SK-N-SH treated with all-trans-retinoic acid at 6 μM for 48 hours (cell line): ENCODE measurements at places on chromosomes 4 and X.

GRCh38 chr4:65825116-65825753 lies 154.9 kb upstream of the EPHA5 start:
- ATAC-seq: no peak

DNA sequence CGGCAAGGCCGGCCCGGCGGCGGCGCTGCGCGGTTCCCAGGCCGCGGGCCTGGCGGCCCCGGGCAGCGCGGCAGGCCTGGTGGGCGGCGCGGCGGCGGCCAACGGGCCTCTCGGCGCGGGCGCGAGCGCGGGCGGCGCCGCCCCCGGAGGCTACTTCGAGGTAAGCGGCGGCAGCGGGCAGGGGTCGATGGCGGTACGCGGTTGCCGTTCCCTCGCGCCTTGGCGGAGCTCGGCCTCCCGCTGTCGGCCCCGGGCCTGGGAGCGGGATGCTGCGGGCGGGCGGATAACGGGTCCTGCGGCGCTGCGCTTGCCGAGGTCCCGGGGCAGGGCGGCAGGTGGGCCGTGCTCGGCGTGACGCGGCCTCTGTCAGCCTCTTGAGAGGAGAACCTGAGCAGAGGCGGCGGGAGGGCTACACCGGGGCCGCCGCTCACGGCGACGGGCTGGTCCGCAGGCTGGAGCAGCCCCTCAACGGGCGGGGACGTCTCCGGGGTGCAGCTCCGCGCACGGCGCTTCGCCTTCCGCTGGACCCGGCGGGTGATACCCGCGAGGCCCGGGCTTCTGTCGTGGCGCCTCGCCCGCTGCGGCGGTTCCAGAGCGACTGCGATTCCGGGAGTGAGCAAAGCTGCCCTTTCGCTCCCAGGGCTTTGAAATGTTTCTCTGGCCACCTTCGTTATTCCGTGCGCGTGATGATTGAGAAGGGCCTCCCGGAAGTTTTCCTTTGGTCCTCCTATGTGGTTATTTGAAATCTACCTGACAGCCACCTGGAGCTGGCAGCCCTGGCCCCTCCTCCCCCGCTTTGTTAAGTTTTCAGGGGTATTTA lies 774 bp downstream of the FAM193A start:
- peak; percentile 1 for ATAC-seq

- ATAC-seq: no peak
Measured at GRCh38 chr4:74658116-74658515, 136.2 kb downstream of the BTC start.

- ATAC-seq: no peak
Measured at GRCh38 chrX:18753631-18754030, 46.2 kb downstream of the PPEF1 start.

DNA sequence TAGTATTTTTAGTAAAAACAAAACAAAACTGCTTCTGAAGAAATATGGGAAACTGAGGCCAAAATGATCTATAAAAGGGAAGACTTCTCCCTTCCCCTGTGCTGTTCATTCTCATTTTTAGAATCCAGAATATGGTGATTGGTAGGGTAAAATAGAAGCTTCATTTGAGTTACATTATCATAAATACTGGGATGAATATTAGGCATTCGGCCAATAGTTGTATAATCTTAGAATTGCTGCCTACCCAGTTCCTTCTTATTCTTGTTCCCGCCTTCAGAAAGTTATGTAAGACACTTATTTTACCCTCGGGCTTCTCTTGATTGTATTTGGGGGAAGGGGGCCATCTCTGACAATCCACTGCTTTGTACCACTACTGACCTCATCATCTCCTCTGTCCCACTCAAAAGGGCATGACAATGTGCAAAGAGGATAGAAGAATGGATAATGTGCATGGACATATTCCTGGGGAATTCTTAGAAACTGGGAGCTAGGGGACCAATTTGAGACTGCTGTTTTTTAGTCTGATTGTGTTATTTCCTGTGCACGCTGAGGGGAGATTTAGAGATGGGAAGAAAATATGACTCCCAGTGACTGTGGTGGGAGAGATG lies 588 bp downstream of the ART3 start:
- ATAC-seq: no peak

GRCh38 chrX:19805046-19805690 lies 82.2 kb downstream of the SH3KBP1 start:
- peak; percentile 81 for ATAC-seq

DNA sequence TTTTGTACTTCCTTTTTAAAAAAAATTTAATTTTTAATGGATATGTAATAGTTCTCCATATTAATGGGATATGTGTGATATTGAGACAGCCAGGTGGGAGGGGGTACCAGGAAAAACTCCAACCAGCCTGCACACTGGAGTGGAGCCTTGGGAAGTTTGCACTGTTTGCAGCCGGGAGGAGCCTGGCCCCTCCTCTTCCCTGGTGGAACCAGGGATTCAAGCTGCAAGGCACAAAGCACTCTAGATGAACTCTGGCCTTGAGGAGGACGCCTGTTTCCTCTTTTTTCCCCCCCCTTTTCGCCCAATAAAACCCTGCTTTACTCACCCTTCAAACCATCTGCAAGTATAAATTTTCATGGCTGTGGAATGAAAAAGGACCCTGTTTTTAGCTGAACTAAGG lies 48.2 kb upstream of the GC start:
- no peak for ATAC-seq

GRCh38 chrX:33906971-33907370 lies 225.1 kb downstream of the FAM47A start:
- no peak for ATAC-seq

GRCh38 chr4:8675383-8675782 lies 82.8 kb downstream of the CPZ start:
- no peak for ATAC-seq

- no peak for ATAC-seq
Measured at GRCh38 chr4:10731690-10732089, 47.1 kb upstream of the CLNK start.

GRCh38 chr4:110787109-110787508 lies 164.2 kb upstream of the PITX2 start:
- ATAC-seq: no peak

DNA sequence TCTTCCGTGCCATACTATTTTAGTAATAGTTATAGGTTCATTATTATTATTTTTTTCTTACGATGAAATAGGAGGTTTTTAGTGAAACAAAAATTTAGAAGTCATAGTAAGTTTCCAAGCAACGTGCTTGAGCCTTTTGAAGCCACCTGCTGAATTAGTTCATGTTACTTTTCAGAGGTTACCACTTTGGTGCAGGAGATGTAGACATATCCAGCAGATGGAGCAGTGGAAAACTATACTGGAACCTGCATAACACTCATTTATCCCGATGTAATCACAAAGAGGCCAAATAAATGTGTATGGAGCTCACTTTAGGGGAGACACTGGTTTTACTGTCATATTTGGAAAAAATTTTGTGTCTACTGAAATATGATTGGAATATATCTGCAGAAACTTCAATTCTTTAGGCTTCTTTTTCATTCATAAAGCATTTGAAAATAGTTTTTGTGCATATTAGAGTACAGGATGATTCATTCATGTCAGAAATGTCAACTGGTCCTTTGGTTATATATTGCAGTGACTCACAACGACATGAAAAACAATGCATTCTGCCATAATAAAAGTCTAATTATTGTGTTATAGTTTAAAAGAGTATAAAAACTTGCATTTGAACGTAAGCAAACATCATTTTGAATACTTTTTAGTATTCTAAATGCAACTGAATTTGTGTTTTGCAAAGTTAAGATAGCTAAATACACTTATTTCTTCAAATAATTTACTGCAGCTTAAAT lies 2182.9 kb upstream of the TENM3 start:
- ATAC-seq: 0 out of 3 replicates have a peak, but pooled peaks have one; percentile 37

- no peak for ATAC-seq
Measured at GRCh38 chr4:5277079-5277478, 225.8 kb downstream of the STK32B start.
